Activated T-cell treated with anti-CD3 and anti-CD28 coated beads, Interleukin-2, amount 50 U/mL, for 72 hours (primary cell): ENCODE measurements at places on chromosomes 5 and 9. TPM values are rescaled to one million over a fixed set of nuclear protein-coding genes. Genes with fewer than 3 reads are reported as not detected.

GRCh38 chr9:36488389-36488756 lies 84.3 kb upstream of the MELK start:
- no peak for DNase-seq

DNA sequence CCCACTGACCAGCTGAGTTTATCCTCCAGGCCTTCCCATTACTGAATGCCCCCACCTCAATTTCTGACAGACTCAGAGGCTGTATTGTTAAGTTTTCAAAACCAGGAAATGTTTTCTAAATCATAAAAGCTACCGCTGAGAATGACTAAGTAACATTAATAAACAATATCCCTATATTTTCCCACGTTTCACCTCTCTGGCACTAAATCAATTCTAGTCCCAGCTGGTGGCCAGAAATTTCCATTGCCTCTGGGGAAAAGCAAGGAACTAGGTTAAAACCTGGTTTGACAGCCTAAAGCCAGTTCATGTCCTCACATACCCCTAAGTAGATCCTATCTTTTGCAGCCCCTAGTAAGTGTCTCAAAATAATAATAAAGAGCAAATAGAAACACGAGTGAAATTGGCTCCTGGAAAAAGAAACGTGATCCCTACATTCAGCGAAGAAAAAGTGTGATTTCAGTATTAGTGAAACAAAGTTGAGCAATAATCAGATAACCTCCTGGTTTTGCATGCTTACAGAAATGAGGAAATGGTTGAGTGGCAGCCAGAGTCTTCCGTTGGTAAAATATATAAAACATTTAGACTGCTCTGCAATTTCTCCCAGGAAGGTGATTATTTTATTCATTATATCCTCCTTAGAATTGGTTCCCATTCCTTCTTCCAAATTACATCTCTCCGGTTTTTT lies 110.9 kb downstream of the ESM1 start:
- DNase-seq = no peak

GRCh38 chr9:126609711-126610388 lies 3.9 kb upstream of the LMX1B start:
- DNase-seq = no peak

ATOX1 gene
- total RNA-seq = 56.1 TPM

GRCh38 chr9:22211588-22212360 lies 202.7 kb upstream of the CDKN2B start:
- DNase-seq = no peak

GRCh38 chr5:164256351-164256750 lies 750.9 kb downstream of the MAT2B start:
- DNase-seq = no peak

DNA sequence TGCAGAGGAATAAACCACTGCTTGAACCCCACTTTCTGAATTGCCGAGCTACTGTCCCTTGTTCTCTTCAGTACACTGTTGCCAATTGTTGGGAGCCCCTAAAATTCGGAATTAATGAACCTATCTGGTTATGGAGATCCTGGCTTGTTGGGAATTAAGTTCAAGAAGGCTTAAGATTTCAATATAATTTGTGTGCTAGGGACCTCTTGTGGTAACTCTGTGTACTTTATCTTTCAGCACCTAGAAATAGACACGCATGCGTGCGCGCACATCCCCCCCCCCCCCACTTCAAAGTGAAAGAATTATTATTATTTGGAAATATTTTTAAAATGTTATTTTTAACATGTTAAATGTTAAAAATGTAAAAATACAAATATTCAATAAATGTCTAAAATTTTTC lies 53.3 kb upstream of the FAM169A start:
- DNase-seq = no peak

DNA sequence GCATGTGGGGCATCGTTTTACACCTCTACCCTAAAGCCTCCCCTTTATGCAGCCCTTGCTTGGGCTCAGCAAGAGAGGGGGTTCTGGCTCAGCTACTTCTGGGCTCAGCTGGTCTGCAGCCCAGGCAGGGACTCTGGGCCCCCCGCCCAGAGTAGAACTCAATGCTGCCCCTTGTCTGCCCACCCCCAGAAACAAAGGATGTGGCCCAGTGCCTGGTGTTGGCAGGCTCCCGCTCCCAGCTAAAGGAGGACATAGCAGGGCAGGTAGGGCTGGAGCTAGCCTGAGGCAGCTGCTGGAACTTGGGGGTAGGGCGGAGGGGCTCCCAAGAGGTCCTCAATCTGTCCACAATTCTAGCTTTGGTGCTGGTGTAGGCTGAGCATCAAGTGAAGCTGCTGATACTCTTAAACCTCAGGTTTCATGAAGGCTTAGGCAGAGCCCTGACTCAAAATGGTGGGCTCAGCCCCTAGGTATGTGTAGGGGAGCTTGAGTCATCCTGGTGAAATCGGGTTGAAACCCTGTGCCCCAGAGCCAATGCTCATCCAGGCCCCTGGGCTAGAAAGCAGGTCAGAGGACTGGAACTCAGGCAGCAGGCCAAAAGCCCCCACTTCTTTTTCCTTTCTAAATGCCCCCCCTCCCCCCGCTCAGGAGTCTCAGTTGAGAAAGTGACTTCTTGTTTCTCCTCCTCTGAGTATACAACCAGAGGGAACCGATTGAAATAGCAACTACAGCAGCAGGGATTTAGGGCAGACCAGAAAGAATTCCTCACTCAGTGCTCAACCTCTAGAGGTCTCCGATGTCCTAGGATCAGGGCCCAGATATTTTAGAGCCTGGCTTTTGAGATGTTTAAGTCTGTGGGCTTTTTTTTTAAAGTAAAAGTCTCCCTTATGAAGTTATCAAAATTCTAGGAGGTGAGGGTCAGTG lies 11.4 kb downstream of the PSD2 start:
- DNase-seq = no peak
